A549 treated with AZD2906 at 1 μM for 4 hours (cell line): ENCODE measurements at places on chromosomes 16 and 17. TPM values are rescaled to one million over a fixed set of nuclear protein-coding genes. Genes with fewer than 3 reads are reported as not detected.

Gene ADAT1
- total RNA-seq, result 33.1 to 35.5 TPM (median 35.1 TPM) in 5 replicates

Gene P3H4
- 27.4 to 35.1 TPM (median 32.8 TPM) in 5 replicates for total RNA-seq

Gene B9D1
- 45.4 to 49.0 TPM (median 47.0 TPM) in 5 replicates for total RNA-seq

Gene KRTAP1-3
- total RNA-seq, result not detected in 5 replicates

Gene PHLPP2
- 10.5 to 13.4 TPM (median 10.8 TPM) in 5 replicates for total RNA-seq

Gene BAHCC1
- total RNA-seq, result 6.7 to 10.0 TPM (median 8.0 TPM) in 5 replicates

Gene ENKD1
- total RNA-seq, result 5.7 to 12.3 TPM (median 10.1 TPM) in 5 replicates

Gene CCDC78
- total RNA-seq, result 3.4 to 6.3 TPM (median 5.2 TPM) in 5 replicates

Gene NAGS
- 1.1 to 1.4 TPM (median 1.2 TPM) in 5 replicates for total RNA-seq

Gene STX1B
- total RNA-seq, result 1.4 to 1.7 TPM (median 1.6 TPM) in 5 replicates

Gene PIMREG
- 39.0 to 51.9 TPM (median 47.7 TPM) in 5 replicates for total RNA-seq

Gene KRTAP9-4
- not detected in 5 replicates for total RNA-seq

Gene BBS2
- total RNA-seq, result 15.8 to 32.7 TPM (median 22.1 TPM) in 5 replicates

Gene KRT31
- not detected in 5 replicates for total RNA-seq

Gene CHST5
- total RNA-seq, result not detected in 5 replicates

Gene DPEP2
- 0.05 TPM in 1 of 5 replicates, not detected in the others for total RNA-seq

Gene ABCC3
- total RNA-seq, result 112 to 132 TPM (median 127 TPM) in 5 replicates

Gene BCL7C
- 26.3 to 45.4 TPM (median 43.8 TPM) in 5 replicates for total RNA-seq

Gene TOM1L1
- total RNA-seq, result 31.5 to 43.3 TPM (median 36.8 TPM) in 5 replicates

Gene MIS12
- total RNA-seq, result 13.8 to 16.5 TPM (median 14.9 TPM) in 5 replicates

Gene HP
- 0.15 to 0.30 TPM in 2 of 5 replicates, not detected in the others for total RNA-seq

Gene ABCA6
- 0.05 to 0.06 TPM in 2 of 5 replicates, not detected in the others for total RNA-seq

Gene XAF1
- not detected in 5 replicates for total RNA-seq

Gene ALOX12B
- total RNA-seq, result 1.1 to 1.5 TPM (median 1.4 TPM) in 5 replicates

Gene CD300A
- 0.06 TPM in 1 of 5 replicates, not detected in the others for total RNA-seq

Gene KRT40
- total RNA-seq, result not detected in 5 replicates

Gene PITPNM3
- 1.8 to 2.8 TPM (median 2.2 TPM) in 5 replicates for total RNA-seq

Gene CMIP
- 108 to 133 TPM (median 128 TPM) in 5 replicates for total RNA-seq

Gene ARL2BP
- total RNA-seq, result 76.6 to 82.0 TPM (median 78.7 TPM) in 5 replicates

Gene EFNB3
- total RNA-seq, result 1.2 to 1.6 TPM (median 1.3 TPM) in 5 replicates

Gene CLEC18C
- total RNA-seq, result 0.05 to 0.11 TPM (median 0.08 TPM) in 4 of 5 replicates, not detected in the other

Gene ZNF597
- total RNA-seq, result 0.95 to 1.3 TPM (median 1.0 TPM) in 5 replicates

Gene KCNJ12
- 1.5 to 1.8 TPM (median 1.7 TPM) in 5 replicates for total RNA-seq

Gene WSCD1
- total RNA-seq, result 1.5 to 3.6 TPM (median 3.3 TPM) in 5 replicates

Gene MT1H
- total RNA-seq, result not detected in 5 replicates

Gene MLKL
- total RNA-seq, result 39.2 to 45.0 TPM (median 41.1 TPM) in 5 replicates

Gene TEX14
- total RNA-seq, result 0.22 to 0.33 TPM (median 0.32 TPM) in 5 replicates

Gene WNT9B
- 0.02 to 0.05 TPM in 2 of 5 replicates, not detected in the others for total RNA-seq

Gene CACNG5
- not detected in 5 replicates for total RNA-seq

Gene TAC4
- not detected in 5 replicates for total RNA-seq

Gene PSME3
- 220 to 295 TPM (median 223 TPM) in 5 replicates for total RNA-seq

Gene MARVELD3
- total RNA-seq, result 0.27 to 0.45 TPM (median 0.32 TPM) in 5 replicates

Gene SOCS1
- 5.6 to 18.1 TPM (median 14.1 TPM) in 5 replicates for total RNA-seq

Gene ADORA2B
- total RNA-seq, result 10.7 to 16.4 TPM (median 15.5 TPM) in 5 replicates

Gene CRISPLD2
- 3.1 to 4.2 TPM (median 3.5 TPM) in 5 replicates for total RNA-seq
